ENCODE measurements at places on chromosomes 4 and X.
A peak's percentile ranks its signal among the peaks of the same experiment; 100 is the strongest.

- DNase-seq = no peak
Measured at GRCh38 chrX:110145311-110145710, 142.4 kb downstream of the TMEM164 start.

DNA sequence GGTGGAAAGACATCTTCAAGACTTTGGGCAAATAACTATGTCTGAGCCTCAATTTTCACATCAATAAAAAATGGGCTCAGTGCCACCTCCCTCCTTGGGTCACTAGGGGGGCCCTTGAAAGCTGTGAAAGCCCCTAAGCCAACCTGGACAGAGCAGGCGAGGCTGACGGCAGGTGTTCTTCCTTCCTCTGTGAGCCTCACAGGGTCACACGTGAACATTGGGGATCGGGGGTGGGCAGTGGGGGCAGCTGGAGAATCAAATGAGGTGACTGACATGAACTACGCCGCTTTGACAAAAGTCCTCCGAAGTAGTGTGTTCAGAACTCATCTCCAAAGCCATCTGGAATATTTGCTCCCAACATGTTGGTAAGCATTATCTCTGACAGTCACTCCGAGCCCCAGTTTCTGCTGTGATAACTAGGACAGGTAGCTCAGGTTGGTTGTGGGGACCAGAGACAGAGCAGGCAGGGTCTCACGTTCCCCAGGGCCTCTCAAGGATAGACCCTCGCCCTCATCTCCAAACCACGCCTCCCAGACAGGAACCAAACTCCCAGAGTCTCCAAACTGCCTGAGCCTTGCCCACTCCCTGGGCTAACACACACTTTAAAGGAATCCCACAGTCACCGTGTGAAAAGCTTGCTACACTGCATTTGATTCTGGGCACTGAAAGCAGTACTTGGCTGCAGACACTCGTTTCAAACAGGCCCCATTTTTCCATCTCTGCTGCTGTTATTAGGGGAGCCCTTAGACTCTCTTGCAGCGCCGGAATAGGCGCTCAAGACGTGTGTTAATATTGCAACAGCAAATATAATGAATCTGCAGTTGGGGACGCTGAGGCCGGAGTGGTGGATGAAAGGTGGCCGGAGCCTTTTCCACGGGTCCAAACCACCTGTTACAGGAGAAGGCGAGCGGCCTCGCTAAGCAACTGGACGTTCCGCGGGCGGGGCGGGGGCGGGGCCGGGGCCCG lies 717 bp upstream of the WFS1 start:
- no peak for DNase-seq

DNA sequence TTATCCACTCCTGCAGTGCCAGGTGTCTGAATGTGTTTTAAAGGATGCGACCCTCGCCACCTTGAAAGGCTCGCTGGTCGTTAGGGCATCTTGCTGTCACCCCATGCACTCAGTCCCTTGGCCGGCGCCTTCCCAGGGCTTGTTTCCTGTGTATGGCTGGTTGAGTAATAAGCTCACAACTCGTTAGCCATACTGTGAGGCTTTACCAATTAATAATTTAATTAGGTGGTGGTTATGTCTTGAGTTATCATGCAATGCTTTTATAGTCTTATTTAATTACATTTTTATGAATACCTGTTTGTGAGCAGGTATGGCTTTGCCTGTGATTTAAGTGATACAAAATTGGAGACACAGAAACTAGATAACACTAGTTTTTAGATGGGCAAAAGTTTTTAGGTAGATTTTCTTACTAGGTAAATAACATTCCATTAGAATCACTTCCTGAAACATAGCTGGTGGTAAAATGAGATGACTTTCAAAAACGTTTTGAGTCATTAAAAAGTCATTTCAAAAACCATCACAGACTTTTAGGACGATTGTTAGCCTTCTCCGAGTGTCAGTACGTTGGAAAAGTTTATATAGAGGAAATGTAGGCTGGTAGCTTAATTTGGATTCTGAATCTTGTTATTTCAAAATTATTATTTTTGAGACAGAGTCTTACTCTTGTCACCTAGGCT lies 18.2 kb downstream of the PTTG2 start:
- no peak for DNase-seq

GRCh38 chr4:114907568-114907967 lies 205.9 kb downstream of the NDST4 start:
- DNase-seq = no peak

GRCh38 chr4:168475745-168476144 lies 4.5 kb downstream of the DDX60L start:
- DNase-seq = peak; percentile 45

- DNase-seq = no peak
Measured at GRCh38 chr4:185079271-185079905, 61.1 kb downstream of the HELT start.

Data from activated CD4-positive, alpha-beta T cell treated with anti-CD3 and anti-CD28 coated beads, Interleukin-2, amount 50 U/mL, for 4 hours (primary cell).